T47D (cell line): ENCODE measurements at places on chromosomes 4 and X.
A peak's percentile ranks its signal among the peaks of the same experiment; 100 is the strongest.

GRCh38 chr4:33802578-33802977 lies 2441.7 kb downstream of the ARAP2 start:
- DNase-seq = no peak

GRCh38 chr4:38503689-38504395 lies 160.2 kb upstream of the KLF3 start:
- DNase-seq = no peak

DNA sequence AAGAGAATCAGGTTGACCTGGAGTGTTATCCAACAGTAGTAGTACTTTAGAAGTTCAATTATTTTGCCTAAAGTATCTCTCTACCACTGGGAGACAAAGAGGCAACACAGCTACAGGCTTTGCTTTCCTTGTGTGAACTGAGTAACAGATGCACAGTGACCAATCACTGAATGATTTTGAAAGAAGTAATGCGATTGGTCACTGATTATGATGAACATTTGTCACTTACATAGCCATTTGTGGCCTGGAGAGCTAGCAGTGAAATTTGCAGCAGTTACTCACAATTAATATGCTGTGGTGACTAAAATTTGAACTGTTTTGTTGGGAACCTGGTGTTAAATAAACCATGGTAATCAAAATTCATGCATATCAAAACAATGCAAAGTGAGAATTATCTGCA lies 508.7 kb upstream of the DIPK2B start:
- DNase-seq = no peak

- DNase-seq = peak; percentile 20
These were observed 133.6 kb upstream of the GIMD1 start for GRCh38 chr4:106502106-106502699.

DNA sequence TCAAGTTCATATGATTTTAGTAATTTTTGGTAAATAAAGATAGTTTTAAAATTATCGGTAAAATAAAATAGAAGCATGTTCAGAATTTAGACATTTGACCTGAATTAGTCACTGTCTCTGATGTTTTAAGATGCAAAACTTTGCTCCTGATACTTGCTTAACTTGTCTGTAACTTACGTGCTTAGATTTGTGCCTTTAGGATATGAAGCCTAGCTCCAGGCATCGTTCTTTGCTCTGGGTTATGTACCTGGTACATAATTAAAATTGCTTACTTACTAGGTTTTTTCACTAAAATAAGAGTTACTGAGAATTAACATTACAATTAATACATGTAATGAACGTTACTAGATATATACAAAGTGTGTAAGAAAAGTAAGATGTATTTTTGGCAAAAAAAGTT lies 24.9 kb upstream of the AADAT start:
- no peak for DNase-seq

- no peak for DNase-seq
These were observed 29.9 kb upstream of the PJA1 start for GRCh38 chrX:69195192-69195591.

GRCh38 chrX:142671036-142671435 lies 354.7 kb upstream of the SPANXN4 start:
- DNase-seq = no peak

GRCh38 chr4:16066586-16067128 lies 17.2 kb downstream of the PROM1 start:
- no peak for DNase-seq

- no peak for DNase-seq
These were observed 4.0 kb downstream of the DCLK2 start for GRCh38 chr4:150082241-150082640.

DNA sequence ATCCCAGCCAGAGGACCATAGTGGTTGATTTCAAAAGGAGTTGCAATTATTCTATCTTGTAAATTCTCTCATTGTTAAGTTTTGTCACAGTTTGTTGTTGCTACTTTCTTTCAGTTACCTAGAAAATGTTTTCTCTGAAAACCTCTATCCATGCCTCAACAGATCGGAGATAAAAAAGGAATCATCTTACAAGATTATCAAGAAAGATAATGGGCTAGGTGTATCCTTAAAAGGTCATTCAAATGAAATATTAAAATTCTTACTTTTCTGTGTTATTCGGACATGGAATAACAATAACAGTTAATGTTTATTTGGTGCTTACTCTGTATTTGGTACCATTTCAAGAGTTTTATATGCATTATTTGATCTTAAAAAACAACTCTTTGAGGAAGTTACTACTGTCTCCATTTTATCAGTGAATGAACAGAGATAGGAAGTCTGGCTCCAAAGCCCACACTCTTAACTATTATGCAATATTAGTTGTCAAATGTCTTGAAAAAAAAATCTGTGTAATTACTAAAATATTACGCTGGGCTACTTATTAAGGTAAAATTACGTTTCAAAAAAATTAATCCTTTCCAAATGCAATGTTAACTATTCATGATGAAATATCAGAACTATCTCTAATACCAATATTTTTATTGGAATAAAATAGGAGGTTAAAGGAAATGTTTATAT lies 97.5 kb downstream of the SNCA start:
- no peak for DNase-seq

DNA sequence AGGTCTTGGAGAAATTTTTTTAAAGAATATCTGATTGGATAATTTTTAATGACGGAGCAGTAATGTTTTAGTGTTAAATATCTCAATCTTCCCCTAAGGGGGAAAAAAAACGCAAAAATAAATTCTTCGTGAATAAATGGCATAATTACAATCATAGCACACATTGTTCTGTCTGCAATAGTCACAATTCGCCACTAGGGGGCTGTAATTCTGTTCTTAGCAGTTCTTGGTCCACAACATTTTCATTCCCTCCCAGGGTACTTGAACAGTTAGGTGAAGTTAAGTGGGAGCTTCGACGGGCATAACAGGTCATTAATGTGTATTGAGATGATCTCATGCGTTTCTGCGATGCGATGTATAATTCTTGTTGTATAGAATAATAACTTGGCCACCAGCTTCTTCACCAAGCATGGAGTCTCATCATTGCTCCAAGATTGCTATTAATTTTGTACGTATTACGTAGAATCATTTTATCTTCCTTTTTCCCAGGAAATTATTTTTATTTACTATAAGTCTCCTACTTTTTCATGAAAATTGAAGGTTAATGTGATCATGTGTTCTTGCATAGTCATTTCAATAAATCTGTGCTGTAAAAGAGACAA lies 27.2 kb downstream of the HTR2C start:
- DNase-seq = peak; percentile 31

DNA sequence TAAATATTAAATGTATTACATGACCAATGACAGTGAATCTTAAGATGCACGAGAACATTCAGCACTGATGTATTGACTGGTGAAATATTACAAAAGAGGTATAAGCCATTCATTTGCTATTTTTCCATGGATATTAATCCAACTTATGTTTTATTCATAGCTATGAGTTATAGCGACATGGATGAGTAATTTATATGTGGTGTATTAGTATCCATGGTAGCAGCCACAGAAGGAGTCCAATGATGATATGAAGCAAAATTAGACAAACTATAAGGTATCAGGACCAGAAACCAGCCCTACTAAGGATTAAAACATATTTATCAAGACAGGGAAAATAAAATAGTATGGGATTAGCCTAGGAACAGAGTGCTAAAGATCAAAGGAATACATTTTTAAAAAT lies 50.7 kb downstream of the THAP9 start:
- no peak for DNase-seq

DNA sequence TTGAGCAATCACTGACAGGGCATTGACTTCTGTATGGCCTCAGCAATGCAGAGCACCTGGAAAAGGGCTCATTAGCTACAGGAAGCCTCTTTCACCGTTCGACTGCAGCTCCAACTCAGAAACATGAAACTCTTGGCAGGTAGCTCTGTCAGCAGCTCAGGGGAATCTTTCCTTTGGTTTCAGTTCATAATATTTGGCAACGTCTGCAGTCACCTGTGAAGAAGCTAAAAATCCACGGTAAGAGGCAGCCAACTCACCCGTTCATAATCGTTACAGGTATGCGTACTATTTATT lies 354.9 kb downstream of the CAMK2D start:
- DNase-seq = no peak

- peak; percentile 7 for DNase-seq
These were observed 32.9 kb upstream of the STX18 start for GRCh38 chr4:4574792-4575191.
